GM12865 (cell line): ENCODE measurements at places on chromosomes 5 and 9.

DNA sequence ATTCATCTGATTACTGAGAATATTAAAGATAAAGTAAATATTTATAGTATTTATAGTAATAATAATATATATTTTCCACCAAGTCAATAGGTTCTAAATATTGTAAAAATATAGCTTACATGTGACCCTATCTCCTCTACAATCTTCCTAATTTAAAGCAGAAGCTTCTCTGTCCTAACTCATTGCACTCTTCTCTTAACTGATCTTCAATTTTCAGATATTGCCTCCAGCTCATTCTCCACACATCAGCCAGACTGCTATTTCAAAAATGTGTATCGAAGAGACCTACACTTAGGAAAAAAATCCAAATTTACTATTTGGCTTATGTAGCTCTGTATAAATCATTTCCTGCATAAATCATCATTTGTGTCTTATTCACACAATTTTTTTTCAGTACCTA, 47.8 kb downstream of the CDH18 start:
- no peak for DNase-seq

- DNase-seq, result peak; percentile 58
Measured at GRCh38 chr9:107243742-107244141, 39.3 kb upstream of the RAD23B start.

DNA sequence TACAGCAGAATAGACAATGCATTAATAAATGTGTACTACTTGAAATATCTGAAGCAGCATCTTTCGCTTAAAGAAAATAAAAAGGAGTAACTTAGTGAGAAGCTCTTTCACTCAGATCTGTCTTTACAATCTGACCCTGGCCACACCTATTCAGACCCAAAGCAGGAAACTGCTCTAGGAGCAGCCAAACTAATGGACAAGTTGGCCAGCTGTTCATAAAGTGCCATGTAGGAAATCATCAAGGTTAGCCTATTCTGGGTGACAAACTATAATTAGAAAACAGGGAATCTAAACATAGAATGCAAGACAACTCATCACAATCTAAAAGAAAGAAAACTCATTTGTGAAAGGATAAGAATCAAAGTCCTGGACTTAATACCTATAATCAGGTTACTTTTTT, 101.3 kb downstream of the AGTPBP1 start:
- DNase-seq, result no peak

- DNase-seq, result no peak
Measured at GRCh38 chr5:132608107-132608506, 49.9 kb upstream of the IL13 start.

DNA sequence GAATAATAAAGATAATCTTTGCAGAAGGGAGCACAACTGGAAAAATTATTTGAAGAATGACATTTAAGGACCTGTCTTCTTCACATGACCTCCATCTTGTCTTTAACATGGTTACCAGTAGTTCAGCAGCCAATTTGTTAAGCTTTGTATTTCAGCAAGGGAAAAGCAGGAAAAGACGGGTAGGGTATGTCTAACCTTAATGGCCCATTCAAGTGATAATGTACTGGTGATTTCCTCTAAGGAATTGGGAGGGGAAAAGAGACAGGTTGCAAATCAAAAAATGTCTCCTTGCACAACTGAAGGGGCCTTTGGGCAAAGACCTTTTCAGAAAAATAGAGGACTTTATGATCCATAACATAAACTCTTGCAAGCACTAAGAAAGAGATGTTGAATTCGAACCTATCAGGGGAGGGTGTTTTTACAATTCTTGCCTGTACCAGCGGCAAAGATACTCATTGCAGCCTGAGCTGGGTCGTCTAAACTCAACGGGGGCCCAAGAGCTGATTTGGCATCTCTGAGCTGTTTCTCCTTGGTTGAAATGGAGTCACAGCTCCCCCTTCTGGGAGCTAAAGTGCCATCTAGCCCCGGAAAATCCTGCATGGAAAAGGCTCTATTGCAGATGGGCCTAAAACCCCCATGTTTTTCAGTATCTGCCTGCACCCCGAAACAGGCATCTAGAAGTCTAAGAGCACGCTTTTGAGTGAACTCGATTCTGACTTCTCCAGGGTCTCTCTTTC, 3.8 kb downstream of the BRINP1 start:
- peak; percentile 26 for DNase-seq

- DNase-seq, result peak; percentile 24
Measured at GRCh38 chr5:122915717-122916461, 70.5 kb downstream of the SNX24 start.

- no peak for DNase-seq
Measured at GRCh38 chr5:141534492-141535213, 45.8 kb downstream of the PCDHGC5 start.
